ENCODE measurements at places on chromosomes 6 and 20.

GRCh38 chr20:23131766-23132165 is 45.6 kb upstream of the CD93 start:
- DNase-seq = no peak

GRCh38 chr6:93182938-93183479 is 236.3 kb downstream of the EPHA7 start:
- no peak for DNase-seq

DNA sequence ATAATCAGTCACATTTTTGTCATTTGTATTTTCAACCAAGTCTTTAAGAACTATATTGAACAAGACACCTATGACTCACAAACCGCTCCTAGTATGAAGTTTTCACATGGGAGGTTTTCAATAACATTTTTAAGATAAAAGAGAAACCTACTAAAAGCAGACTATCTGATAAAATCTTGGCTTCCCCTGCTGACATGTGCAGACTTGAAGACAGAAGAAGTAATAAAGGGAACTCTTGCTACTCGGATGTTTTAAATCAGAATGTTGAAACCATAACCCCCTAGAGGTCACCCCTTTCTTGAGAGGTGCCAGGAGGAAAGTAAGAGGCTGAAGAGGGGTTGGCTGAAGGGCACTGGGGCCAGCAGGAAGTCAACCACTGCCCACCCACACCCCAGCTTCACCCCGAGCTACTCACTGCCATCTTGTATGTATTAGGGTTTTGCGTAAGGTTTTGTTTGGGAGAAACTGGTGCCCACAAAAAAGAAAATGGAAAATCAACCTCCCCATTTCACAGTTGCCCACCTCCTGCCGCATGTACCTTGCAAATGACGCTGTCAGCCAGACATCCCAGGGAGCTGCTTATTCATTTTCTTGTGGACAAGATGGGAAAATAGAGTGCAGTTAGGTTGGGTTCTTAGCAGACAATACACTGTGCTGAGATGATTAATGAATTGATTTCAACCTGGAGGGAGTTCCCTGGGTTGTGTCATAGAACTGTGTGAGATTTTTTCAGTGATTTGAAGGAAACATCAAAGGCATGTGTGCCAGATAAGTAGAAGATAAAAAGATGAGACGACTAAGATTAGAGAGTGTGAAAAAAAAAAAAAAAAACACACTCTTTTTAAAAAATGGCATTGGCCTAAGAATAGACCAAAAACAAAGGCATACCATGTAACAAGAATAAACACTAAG is 83.2 kb upstream of the TAB2 start:
- DNase-seq = peak; percentile 41

DNA sequence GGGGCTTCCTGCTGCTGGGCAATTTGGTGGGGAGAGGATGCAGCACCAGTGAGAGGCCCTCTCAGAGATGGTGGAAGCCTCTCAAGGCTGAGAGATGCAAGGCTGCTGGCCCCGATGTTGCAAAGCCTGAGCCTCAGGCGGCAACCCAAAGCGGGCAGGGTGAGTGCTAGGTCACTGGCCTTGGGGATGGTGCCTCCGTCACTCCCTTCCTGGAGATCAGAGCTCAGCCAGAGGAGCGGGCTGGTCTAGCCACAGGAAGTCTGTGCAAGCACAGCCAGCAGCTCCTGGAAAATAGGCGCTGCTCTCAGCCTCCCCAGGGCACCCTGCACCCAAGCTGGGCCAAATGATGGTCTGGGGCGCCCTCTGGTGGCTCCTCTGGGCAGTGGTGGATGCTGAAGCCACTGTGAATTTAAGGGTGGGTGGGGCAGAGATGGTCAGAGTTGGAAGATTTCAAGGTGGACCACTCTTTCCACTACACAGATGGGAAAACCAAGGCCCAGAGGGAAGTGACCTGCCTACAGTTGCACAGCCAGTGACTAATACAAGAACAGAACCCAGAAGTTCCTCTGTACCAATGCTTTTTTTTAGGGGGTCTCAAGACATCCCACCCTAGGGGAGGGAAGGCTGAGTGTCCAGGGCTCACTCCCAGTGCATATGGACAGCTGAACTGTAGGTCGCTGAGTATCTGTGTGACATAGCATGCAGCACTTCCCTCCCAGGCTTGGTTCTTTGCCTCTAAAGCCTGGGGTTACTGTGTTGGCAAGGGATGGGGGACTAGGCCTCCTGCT is 20.8 kb downstream of the C20orf203 start:
- DNase-seq = peak; percentile 84

DNA sequence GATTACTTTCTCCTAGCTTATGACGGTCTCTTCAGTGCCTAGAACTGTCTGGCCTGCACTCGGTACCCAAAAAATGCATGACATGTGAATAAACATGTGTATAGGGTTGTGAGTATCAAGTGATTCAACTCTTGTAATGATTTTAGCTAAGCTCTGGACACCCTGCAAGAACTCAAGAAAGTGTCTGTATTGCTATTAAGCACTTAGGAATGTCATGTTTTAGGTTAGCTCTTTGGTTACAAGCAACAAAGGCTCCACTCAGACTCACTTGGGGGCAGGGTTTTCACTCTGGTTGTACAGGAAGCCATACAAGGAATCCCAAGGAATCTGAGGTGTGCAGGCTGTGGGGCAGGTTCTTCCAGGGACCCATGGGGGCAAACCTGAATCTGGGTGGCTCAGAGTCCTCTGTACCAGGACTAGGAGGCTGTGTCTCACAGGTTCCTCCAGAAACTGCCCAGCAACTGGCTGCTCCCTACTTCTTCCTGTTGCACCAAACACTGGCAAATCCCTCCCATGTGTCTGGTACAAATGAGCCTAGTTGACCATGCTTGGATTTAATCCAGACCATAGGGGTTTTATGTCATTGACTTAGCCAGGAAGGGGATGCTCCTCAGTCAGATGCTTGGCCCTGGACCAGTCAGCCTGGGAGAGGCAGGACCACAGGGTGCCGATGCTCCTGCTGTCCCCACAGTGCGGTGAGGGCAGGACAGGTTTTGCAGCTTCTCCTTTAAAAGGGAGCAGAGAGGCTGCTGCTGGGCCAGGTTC is 77.9 kb upstream of the CDH4 start:
- DNase-seq = no peak

- no peak for DNase-seq
Observed at GRCh38 chr6:164104432-164104831, 689.9 kb downstream of the QKI start.

DNA sequence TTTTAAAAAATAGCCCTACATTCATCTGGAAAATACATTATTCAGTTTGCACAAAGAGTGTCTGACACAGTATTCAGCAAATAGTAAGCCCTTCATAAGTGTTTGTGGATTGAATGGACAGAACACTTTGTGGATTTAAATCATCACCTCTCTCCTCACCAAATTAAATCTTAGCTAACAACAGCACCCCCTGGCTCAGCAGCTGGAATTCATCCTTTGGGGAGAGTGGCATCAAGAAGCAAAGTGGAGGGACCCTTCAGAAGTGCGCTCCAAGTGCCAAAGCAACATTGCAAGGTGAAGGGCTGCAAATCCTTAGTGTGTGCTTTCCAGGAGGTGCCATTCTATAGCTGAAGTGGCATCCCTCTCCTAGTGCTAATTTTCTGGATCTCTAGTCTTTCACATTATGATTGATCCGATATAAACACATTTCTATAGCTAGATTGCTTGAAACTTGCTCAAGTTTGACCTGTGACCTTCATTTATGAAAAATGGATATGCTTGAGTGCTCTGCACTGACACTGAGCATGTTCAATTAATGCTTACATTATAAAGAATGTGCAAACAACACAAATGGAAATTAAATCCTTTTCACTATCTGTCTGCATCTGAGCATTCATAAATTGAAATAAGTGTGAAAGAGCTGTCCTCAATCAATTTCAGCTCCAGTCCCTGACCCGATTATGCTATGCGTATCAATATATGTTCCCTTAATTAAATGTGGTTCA is 891.7 kb downstream of the C6orf118 start:
- DNase-seq = no peak

DNA sequence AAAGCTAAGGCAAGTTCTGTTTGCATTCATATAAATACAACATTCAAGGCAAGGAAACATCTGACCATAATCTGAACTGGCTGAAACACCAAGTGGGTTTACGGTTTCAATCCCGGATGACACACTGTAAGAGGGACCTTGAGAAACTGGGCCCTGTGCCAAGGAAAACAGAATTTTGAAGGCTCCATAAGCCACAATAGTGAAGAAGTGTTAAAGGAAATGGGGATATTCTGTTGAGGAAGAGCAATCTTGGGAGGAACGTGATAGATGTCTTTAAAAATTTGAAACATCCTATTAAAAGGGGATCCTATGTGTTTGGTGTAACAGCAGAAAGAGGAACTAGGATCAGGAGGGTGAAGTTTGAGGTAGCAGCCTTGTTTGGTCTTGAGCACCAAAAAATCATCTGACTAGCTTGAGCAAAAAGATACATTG is 82.4 kb upstream of the TAB2 start:
- no peak for DNase-seq

DNA sequence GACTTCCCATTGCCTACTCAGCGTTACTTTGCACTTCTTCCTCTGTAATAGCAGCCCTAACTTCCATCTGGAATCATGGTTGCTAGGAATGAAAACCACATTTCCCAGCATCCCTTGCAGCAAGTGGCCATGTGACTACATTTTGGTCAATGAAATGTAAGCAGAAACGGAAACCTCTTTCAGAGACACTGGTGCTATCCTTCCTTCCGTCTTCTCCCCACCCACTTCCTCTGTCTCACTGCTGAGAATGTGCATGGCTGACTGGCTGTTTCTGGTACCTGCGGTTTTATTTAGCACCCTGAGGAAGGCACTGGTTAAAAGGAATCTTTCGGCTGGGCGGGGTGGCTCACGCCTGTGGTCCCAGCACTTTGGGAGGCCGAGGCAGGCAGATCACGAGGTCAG is 107.4 kb downstream of the SCML4 start:
- peak; percentile 72 for DNase-seq

GRCh38 chr20:6993511-6993910 is 226.0 kb downstream of the BMP2 start:
- no peak for DNase-seq

DNA sequence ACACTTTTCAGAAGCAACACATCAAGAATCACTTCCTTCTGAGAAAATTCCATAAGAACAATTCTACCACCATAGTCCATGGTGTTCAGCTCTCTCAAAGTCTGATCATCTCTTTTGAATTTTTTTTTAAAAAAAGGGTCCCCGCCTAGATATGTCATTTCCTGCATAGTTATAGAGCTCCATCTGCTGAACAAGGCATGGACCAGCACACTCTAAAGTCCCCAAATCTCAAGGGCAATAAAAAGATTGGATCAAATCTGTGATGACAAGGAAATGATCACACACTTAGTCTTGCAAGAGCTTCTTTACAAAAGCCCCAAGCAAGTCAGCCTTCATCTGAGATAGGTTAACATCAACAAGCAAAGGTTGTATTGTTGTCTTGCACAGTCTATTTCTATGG is 100.7 kb upstream of the STMND1 start:
- no peak for DNase-seq

GRCh38 chr6:24613361-24614042 is 32.5 kb downstream of the KIAA0319 start:
- no peak for DNase-seq

GRCh38 chr6:168179133-168179532 is 100.1 kb upstream of the FRMD1 start:
- no peak for DNase-seq

GRCh38 chr20:37540001-37540400 is 12.3 kb upstream of the BLCAP start:
- DNase-seq = no peak

DNA sequence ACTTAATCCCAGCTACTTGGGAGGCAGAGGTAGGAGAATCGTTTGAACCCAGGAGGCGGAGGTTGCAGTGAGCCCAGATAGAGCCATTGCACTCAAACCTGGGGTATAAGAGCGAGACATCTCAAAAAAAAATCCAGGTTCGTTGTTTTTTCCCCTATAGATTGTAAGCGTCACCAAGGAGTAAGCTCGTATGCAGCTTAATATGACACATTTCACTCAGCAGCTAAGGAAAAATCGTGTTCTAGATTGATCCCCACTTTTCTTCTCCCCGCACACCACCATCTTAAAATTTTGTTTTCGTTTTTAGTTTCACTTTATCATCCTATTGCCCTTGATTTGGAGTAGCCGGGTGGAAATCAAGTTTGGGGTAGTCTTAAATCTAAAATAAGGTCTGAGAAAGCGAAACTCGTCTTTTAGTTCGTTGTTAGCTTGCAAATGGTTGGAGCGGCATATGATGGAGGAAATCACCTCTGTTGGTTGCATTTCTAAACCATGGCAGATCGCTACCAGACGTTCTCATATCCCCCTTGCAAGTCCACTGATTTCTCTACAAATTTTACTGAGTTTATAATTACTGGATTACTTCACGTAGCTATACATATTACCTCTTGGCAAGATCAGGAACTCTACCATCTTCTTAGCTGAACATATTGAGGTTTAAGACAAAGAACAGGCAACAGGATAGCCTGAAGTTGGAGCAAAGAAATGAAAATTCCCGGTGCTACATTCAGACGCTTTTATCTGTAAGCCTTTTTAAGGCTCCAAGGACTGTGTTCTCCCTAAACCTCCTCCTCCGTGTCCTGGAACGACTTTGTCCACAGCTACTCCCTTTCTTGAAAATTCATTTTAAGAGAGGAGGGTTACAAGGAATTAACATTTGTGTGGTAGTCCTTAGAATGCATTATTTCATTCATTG is 91.1 kb upstream of the BTN3A2 start:
- no peak for DNase-seq

DNA sequence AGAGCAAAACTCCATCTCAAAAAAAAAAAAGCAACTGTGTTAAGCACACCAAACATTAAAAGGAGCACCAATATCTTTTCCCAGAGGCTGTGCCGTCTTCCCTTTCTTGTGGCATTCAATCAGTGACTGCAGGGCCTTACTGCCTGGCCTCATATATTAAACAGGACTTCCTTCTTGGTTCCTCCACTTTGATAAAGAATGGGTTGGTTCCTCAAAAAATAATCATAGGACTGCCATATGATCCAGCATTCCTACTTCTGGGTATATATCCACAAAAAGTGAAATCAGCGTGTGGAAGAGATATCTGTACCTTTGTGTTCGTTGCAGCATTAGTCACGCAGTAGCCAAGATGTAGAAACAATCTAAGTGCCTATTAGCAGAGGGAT is 40.3 kb upstream of the GFOD1 start:
- DNase-seq = no peak

GRCh38 chr6:5174244-5174643 is 86.5 kb downstream of the LYRM4 start:
- peak; percentile 17 for DNase-seq

DNA sequence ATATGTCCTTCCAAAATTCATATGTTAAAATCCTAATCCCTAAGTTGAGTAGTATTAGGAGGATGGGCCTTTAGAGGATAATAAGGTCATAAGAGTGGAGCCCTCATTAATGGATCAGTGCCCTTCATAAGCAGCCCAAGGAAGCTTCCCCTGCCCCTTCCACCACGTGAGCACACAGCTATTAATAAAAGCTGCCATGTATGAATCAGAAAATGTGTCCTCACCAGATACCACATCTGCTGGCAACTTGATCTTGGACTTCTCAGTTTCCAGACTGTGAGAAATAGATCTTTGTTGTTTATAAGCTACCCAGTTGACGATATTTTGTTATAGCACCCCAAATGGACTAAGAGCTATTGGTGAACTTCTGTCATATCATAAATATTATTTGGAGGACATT is 207.7 kb upstream of the HDDC2 start:
- no peak for DNase-seq

All from activated naive CD4-positive, alpha-beta T cell treated with anti-CD3 and anti-CD28 coated beads, Interleukin-2, amount 50 U/mL, for 16 hours (primary cell).